Endodermal cell (in vitro differentiated cells): ENCODE measurements at places on chromosomes 12 and 14. TPM values are rescaled to one million over a fixed set of nuclear protein-coding genes. Genes with fewer than 3 reads are reported as not detected.

DNA sequence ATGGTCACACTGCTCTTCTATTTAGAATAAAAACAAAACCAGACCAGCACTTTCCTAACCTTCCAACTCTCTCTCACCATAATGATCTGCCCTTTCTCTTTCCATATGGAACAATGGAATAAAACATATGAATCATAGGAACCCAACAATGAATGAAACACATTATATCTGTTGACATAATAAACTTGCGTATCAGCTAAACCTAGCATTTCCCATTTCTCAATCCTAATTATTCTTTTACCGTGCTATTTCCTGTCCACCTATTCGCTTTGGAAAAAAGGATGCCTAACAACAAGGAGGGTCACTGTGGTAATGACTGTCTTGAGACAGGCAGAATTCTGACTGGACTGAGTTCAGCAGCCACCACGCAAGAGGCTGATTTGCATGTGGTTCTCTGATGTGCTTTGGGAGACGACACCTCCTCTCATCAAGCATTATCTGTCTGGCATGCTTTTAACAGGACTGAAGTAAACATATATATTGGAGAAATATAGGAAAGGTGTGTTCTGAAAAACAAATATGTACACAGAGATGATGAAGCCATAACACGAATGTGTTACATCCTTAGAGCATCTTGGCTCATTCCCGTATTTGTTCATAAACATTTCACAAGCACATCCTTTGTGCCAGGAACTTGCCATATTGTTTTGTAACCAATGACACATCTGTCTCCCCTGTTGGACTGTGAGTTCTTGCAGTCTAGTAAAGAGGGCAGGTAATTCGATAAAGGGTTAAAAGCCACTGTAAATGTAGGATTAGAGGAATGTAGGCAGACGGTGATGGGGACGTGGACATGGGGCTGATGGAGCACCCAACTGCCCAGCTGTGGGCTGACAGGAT is 87.7 kb downstream of the PTPRB start:
- peak; percentile 14 for DNase-seq

The C12orf60 gene
- total RNA-seq, result 2.5 and 3.3 TPM in 2 replicates

DNA sequence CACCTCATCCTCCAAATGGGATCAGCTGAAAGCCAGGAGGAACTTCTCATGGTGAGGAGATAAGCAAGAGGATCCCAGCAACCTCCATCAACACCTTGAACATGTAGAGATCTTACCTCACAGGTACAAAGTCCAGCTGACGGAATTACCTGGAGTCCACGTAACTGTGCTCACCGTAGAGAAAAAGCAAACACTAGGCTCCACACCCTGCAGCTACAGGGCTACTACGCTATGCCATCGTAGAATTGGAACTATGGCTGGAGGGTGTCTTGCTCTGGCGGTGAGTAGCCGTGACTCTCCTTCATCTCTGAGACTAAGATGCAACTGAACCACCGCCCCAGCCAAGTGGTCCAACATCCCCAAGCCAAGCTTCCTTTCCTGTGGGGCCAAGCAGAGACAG is 50.5 kb downstream of the CRY1 start:
- DNase-seq, result no peak

DNA sequence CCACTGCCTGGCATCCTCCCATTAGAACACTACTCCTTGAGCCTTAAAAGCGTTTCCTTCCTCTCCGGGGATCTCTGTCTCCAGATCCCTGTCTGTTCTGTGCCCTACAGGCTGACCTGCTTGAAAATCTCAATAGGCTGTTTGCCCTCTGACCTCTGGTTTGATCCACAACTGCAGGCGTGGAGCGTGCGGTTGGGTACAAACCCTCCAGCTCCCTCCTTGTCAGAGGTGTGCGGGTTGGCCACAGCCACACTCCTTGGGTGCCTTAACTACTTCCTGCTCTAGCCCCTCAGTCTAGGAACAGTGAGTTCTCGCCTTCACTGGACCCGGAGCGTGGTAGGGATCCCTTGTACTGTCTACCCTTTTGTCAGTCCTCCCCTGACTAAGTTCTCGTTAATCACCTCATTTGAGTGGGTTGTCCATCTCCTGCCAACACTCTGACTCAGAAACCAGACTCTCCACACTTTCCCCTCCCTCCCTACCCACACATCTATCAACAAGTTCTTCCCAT is 33.1 kb downstream of the CMKLR1 start:
- DNase-seq, result no peak

DNA sequence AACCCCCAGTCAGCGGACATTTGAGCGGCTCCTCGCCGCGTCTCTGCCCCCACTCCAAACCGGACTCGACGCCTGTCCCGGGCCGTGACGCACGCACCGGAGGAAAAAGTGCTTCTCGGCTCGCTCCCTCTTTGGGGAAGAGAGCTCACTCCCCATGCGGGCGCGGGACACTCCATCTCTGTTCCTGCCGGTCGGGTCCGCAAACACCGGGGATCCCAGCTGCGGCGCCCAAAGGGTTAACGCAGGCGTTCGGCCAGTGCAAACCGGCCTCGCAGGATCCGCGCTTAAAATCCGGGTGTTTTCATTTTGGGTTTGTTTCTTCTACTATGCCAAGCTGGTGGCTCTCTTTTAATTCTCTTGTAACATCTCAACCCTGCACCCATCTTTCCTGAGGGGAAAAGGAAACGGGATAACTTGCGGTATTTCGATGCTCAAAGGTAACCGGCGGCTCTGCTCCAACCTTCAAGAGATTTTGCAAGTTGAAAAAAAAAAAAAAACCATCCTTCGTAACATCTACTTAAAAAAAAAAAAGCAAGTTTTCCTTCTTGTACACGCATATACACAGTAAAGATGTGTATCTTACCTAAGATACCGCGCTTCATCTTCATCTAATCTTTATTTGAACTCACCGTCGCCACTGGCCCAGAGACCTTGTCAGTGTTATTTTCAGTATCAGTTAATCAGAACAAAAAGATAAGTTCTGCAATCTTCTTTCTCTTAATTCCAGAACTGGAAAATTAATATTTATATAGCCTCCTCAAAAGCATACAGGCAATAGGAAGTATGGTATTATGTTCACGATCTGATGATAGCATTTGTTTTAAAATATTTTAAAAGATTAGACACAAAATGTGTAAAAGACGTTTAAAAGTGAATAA is 1.6 kb upstream of the ATP2B1 start:
- peak; percentile 88 for DNase-seq

- no peak for DNase-seq
These were observed 99.8 kb downstream of the TGFB3 start for GRCh38 chr14:75881994-75882393.

The LRP1 gene
- 71.1 and 87.7 TPM in 2 replicates for total RNA-seq

The BRI3BP gene
- 2.8 to 17.6 TPM (median 16.0 TPM) in 3 replicates for total RNA-seq

GRCh38 chr14:96727980-96728717 is 69.0 kb upstream of the VRK1 start:
- DNase-seq, result no peak

GRCh38 chr14:89941830-89942377 is 12.6 kb downstream of the EFCAB11 start:
- no peak for DNase-seq

DNA sequence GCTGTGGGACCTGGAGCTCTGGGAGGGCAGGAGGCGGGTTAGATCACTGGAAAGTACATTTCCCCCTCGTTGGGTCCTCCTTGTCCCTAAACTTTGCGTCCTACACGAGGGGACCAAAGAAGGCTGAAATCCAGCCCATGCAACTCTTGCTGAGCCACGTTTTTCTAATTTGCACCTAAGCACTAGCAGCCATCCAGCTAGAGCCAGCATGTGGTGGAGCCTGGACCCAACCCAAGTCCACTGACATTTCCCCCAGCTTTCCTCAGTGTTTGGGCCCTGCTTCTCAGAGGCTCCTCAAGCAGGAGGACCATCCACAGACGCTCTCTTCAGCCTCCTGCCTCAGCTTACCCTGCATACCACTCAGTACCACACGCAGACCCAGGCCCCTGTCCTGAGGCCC is 49.7 kb downstream of the TSPAN11 start:
- DNase-seq, result no peak

DNA sequence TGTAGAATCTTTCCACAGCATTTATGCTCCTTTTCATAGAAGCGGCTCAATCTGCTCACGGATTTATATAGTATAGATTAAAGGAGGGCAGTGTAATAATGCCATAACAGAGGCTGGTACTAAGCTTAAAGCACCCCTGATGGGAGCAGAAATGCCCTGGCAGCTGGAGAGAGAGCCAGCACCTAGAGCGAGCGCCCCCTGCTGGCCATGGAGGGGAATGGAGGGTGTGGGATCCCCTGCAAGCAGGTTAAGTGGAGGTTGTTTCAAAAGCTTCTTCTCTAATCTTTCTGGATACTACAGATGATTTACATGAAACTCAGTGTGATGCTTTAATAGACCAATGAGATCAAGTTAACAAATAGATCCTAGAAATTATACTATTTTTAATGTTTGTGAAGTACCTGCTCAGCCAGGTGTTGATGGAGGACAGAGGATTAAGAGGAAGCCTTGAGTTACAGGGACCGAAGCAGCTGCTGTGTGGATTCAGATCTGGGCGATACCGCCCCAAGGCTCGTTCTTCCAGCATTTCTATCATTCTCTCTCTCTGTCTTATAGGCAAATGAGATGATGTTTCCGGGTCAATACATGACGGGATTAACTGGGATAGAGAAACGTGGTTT is 1519.3 kb upstream of the TMEM132C start:
- peak; percentile 92 for DNase-seq

- peak; percentile 16 for DNase-seq
These were observed 157.8 kb downstream of the ZFP36L1 start for GRCh38 chr14:68634874-68635595.

DNA sequence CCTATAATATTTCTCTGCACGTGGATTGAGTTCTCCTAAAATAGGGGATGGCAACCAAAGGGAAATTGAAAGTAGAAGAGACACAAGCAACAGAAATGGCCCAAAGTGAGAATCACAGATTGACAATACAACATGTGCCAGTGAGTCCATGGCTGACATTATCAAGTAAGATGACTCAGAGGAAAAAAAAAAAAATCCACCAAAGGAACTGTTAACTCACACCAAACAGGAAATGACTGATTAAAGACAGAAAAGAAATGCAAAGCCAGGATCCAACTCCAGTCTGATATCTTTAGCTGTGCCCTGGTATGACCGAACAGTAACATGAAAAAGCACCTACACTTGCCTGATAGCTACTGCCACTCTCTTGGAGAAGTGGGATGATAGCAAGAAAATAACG is 485.0 kb downstream of the PRKD1 start:
- no peak for DNase-seq

- no peak for DNase-seq
These were observed 190.2 kb upstream of the LMO3 start for GRCh38 chr12:16796168-16796567.

The OVCH1 gene
- total RNA-seq, result 0.43 and 0.73 TPM in 2 replicates

DNA sequence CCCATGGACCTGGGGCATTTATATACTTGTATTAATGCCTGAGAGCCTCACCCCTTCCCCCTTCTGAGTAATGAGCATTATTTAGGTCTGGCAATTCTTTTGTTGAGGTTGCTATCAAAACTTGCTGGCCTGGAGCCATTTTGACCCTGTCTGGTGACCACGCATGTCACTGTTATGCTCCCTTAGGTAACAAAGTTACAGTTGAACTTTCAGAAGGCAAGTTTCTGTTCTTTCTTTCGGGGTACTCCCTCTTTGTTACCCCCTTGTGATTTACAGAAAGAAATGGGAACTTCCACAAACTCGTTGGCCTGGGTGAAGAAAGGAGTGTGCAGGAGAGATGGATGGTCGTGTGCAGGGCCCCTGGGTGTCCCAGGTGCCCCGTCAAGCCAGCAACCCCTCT is 305.4 kb downstream of the DPF3 start:
- no peak for DNase-seq

- no peak for DNase-seq
These were observed 419.4 kb downstream of the SNAPC1 start for GRCh38 chr14:62181591-62181990.

- DNase-seq, result peak; percentile 68
These were observed 170.6 kb downstream of the TMTC2 start for GRCh38 chr12:82857276-82857675.

The C14orf180 gene
- not detected in 3 replicates for total RNA-seq
